Glutamatergic neuron (in vitro differentiated cells): ENCODE measurements at places on chromosomes 5 and 9.
A peak's percentile ranks its signal among the peaks of the same experiment; 100 is the strongest.

GRCh38 chr9:28808042-28808441, 1234.8 kb upstream of the C9orf72 start:
- no peak for DNase-seq

- DNase-seq, result peak; percentile 18
Observed at GRCh38 chr5:113336975-113337374, 97.8 kb downstream of the TSSK1B start.

DNA sequence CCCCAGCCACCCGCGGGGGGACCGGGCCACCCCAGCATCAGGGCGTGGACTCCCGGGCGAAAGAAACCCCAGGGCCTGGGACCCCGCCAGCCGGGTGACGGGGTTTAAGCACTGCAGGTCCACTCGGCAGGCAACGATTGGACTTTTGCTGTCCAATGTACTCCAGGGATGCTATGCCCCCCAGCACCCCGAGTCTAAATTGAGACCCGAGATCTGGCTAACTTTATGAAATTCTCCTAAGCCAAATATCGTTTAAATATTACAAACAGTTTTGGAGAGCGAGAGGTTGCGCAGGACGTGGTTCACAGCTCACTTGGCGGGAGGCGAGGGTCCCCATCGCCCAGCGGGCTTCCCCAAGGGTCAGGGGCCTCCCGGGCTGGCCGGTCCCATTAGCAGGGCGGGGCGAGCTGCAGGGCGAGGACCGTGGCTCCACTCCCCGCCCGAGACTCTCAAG, 384 bp upstream of the MRPS2 start:
- DNase-seq, result no peak

DNA sequence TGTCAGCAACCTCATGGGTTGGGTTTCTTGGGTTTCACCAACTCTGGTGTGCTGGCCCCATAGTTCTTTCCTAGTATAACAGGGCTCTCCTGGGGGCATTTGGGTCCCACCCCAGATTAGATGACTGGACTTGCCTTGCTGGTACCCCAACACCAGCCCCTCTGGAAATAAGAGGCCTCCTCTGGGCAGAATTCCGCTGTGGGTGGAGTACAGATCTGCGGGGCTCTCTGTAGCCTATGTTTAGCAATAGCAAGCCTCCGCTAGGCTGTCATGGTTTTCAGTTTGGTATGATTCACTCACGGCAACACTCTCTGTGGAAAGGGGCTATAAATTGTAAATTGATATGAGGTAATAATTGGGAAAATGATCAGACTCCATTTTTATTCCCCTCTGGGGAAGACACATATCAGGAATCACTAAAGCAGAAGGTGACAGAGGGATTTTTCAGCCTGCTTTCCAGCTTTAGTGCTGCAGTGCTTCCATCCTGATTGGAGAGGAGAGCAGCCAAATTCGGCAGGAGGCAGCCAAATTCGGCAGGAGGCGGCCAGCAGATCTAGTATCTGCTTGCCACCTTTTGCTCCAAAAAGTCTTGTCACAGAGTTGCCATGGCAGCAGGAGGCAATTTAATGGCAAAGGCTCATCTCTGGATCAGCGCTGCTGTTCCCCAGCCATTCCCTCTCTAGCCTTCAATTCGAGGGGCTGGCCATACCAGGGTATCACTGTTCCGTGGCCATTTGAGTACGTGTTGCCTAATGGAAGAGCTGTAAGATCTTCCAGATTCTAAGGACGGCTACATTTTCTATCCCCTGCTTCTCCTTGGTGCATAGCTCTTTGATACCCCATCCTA, 84.6 kb downstream of the SLC44A1 start:
- no peak for DNase-seq

DNA sequence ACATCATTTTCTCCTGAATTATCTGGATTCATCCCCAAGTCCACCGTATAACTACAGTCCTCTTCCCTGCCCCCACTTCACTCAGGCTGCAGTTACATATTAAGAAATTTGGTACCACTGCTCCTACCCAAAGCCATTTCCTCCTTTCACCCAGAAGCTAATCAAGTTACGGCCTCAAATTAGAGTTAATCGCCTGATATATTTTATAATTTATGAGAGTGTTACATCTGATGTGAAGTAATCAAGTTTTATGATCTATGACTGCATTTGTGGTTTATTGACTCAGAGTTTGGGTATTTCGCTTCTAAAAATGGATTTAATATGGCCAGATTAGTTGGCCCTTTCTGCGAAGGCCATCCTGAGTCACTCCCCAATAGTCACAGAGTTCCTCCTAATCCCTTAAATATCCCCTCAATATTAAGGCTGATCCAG, 223.6 kb upstream of the KIF2A start:
- DNase-seq, result no peak

DNA sequence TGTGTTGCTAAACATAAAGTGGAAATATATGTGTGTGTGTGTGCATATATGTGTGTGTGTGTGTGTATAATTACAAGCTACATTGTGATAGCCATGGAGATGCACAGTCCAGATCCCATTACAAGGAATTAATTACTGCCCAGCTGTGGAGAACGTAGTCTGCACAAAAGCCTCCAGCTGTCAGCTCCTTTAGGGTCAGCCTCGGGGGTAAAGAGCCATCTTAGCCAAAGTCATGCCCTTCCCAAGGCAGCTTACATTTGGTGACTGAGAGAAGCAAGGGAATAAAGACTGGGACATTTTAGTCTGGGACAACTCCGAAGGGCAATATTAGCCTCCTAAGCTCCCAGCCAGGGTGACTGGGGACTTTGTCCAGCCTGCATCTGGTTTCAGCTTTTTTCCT, 21.9 kb upstream of the FOCAD start:
- peak; percentile 27 for DNase-seq

- no peak for DNase-seq
Observed at GRCh38 chr9:20331095-20331685, 291.1 kb downstream of the MLLT3 start.

GRCh38 chr5:83516377-83516776, 44.8 kb downstream of the VCAN start:
- no peak for DNase-seq

DNA sequence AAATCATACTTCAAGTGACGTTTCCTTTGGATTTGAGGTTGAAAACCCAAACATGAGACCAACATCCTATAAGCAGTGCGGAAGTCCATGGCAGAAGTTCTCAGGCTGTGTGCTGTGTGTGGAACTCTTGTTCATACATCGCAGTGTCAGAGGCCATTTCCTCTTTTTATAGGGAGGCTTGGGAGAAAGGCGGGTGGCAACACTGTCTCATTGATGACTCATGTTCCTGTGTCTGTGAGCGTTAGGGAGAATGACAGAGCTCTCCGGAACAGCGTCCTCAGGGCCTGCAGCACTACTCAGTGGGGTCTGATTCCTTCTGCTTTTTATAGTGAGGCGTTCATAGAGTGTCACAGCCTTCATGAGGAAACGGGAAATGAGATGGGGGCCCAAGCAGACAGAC, 98.8 kb upstream of the BASP1 start:
- DNase-seq, result no peak

- no peak for DNase-seq
Observed at GRCh38 chr5:58002323-58002722, 457.6 kb downstream of the PLK2 start.

- no peak for DNase-seq
Observed at GRCh38 chr9:117777823-117778222, 73.6 kb downstream of the TLR4 start.

DNA sequence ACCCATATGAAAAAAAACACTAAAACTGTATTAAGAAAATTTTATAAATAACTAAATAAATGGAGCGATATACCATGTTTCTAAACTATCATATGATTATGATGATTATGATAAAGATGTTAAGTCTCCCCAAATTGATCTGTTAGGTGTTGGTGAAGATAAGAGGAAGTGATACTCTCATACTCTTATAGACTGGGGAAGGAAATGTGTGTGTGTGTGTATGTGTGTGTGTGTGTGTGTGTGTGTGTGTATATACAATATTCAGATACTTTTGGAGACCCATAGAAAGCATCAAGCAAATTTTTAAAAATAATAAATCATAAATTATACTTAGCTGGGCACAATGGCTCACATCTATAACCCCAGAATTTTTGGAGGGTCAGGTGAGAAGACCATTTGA, 62.9 kb downstream of the TMEM232 start:
- no peak for DNase-seq
